ENCODE measurements at places on chromosomes 2 and 18.

GRCh38 chr2:131076707-131077106 lies 16.6 kb downstream of the FAM168B start:
- no peak for DNase-seq

DNA sequence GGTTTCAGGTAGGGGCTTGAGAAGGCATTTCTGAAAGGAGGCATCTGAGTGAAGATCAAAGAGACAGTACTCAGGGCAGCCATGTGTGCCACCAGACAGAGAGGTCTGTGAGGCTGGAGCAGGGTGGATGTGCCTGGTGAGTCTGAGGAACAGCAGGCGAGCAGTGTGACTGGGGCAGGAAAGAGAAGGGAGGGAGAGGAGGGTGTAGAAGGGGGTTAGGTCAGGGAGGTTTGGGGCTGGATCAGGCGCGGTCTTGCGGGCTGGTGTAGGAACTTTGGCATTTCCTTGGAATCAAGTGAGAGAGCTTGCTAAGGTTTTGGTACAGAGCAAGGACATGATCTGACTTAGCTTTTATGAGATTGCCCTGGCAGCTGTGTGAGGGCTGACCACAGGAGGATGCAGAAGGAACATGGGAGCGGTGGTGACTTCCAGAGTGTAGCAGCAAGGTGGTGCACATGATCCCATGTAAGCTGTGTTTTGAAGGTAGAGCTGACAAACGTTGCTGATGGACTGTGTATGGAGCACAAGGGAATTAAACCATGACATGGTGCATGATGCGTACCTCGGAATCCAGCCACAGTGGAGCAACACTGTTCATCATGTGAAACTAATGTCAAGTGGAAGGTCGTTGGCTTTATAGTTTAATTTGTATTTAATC lies 13.9 kb downstream of the RAB31 start:
- no peak for DNase-seq

DNA sequence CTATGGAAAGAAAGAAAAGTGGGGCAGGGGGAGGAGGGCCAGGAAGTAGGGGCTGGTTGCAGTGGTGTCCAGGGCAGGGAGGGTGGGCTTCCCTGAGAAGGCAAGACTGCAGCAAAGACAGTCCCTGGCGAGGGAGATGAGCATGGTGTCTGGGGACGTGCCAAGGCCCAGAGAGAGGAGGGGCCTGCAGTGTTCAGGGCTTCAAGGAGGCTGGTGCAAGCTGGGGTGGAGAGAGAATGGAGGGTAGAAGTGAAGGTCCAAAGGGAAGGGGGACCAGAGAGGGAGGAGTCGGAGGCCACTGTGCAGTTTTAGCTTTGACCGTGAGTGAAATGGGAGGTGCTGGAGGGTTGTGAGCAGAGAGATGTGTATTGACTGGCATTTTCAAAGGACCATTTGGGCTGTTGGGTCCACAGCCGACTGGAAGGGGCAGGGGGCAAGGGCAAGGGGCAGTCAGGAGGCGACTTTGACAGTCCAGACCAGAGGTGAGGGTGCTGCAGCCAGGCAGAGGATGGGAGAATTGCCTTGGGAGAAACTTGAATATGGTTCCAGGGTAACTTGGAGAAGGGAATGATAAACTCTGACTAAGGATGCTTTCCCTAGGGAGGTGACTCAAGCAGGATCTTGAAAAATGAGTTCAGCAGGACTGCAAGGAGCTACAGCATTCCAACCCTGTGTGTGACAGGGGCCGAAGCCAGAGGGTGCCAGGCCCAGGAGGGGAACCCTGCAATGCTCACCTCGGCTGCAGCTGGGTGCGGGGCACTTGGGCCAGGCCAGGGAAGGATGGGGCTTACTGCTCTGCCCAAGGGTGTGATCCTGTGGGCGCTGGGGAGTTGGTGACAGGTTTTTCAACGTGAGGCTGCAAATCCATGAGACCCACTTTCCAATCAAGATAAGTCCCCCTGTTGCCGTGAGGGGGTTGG lies 177.1 kb upstream of the HAAO start:
- DNase-seq, result no peak

- DNase-seq, result peak; percentile 17
Measured at GRCh38 chr2:109062859-109063700, 65.9 kb upstream of the SH3RF3 start.

GRCh38 chr2:117956036-117956796 lies 57.7 kb downstream of the CCDC93 start:
- no peak for DNase-seq

DNA sequence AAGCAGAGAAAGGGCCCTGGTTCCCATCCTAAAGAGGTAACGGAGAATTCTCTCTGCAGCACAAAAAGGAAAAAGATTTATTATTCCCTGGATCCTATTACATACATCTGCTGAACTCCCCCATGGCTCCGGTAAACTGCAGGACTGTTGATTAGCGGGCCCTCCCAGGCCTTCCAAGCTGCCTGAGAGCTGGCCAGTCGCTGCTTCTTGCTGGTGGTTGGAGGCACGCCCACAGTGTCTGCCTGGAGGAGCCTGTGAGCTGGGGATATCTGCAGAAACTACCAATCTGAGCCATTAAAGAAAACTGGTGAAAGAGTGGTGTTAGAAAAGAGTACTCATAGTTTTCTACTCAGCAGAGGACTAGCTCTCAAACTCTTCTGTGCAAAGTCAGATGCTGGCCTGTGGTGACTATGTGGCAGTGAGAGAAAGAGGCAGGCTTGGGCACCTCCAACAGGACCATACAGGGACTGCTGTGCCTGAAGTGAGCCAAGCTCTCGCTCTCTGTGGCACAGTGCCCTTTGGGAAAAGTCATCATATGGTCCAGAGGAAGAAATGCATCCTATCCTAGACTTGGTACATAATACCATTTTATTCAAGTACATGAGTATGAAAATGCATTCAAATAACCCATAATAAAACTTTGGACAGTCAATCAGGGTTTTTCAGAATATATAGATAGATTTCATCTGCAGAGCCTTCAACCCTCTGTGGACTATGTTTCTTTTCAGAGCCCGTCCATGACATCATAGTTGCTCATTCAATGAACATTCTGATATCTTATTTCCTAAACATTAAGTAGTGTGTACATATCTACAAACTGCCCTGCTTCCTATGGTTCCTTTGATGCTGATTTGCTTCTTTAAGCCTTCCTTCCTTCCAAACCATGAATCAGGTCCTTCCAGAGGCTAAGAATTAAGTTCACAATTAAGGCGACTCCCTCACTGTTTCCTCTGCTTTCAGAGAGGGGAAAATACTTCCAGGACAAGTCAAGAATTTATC lies 242.0 kb upstream of the LYPD1 start:
- DNase-seq, result no peak

DNA sequence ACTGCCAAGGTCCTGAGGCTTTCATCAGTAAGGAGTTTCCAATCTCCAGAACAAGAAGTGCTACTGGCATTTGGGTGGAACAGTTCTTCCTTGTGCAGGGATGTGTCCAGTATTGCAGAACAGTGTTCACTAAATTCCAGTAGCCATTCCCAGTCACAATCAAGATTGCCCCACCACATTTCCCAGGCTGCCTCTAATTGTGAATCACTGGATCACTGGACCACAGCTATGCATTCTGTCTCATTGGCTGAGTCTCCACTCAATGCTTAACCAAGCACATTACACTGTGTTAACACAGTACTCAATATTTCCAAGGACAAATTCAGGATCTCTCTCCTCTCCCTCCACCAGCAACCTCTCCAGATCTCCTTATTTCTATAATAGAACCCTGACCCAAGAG lies 160.2 kb upstream of the CCDC150 start:
- no peak for DNase-seq

DNA sequence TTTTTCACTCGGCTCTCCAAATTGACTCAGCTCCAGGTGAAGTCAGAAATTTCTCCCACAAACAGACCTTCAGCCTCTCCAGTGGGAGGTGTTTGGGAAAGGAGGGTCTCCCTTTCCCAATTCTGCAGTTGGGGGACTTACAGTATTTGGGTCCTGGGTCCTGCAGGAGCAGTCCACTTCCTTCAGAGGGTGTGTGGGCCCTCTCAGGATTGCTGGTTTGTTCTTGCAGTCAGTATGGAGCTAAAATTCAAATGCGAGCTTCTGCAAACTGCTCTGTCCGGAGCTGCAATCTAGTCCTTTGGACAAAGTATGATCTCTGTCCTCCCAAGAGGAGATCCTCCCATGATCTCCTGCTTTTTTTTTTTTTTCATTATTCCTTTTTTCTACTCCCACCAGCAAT lies 87.9 kb upstream of the MSTN start:
- DNase-seq, result no peak

DNA sequence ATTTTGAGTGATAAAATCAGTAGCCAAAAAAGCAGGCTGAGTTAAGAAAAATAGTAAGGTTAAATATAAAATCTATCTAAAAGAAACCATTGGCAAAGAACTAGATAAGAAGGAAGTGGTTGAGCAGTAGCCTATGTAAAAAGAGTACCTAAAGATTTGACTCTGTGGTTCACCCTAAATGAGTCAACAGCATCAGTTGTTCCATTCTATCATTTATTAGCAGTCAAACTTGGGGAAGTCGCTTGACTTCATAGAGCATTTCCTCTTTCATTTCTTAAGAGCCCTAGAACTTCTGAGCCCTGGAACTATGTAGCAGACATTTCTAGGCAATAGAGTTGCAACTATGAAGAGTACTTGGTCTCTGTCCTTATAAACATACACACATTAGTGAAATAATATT lies 381.7 kb downstream of the NUP35 start:
- DNase-seq, result no peak

DNA sequence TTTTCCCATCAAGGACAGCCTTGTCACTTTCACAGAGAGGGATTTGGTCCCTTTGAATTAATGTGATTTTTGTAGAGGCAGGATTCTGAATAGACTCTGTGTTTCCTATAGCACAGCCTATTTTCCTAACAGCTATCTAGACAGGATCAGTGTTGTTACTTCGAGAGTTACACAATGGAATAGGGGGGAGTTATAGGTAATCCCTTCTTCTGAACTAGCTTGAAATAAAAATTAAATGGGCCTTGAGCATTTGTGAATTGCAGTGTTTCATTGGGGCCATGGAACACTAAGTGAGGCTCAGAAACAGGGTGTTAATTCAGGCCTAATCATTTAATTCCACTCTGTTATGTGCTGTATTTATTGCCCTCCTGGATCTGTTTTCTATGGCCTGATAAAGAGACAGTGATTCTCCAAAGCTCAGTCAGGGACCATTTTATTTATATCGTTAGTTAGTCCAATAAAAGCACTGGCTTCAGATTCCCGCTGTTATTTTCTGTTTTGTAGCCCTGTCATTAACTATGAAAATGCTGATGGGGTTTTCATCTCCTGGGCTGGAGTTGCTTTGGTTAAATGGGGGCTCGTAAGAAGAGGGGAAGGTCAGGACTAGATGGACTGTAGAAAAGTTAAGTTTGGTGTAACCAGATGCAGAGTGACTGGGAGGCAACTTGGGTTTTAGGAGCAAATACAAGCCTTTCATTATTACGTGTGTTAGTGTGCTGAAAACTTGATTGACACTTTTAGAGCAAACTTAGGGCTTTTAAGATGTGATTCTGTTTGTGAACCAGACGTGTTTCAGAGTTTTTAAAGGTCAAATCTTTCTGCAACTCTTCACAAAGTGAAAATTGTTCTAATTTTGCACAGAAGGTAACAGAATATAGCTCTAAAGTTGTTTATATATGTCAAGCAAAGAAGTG lies 461.0 kb upstream of the HNRNPA3 start:
- DNase-seq, result no peak

DNA sequence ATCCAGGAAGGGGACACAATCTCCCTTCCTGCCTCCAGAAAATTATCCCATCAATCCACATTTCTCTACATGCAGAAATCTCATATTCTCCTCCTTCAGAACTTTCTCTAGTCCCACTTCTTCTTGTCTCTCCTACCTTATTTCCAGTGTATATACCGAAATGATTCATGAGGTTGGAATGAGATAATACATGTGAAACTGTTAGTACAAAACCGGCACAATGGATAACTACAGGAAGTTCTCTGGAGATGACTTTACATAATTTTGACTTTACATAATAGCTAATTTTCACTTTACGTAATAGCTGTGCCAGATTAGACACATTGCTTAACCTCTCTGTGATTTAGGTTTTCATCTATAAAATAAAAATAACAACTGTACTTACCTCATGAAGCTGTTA lies 801.3 kb downstream of the ERBB4 start:
- no peak for DNase-seq

DNA sequence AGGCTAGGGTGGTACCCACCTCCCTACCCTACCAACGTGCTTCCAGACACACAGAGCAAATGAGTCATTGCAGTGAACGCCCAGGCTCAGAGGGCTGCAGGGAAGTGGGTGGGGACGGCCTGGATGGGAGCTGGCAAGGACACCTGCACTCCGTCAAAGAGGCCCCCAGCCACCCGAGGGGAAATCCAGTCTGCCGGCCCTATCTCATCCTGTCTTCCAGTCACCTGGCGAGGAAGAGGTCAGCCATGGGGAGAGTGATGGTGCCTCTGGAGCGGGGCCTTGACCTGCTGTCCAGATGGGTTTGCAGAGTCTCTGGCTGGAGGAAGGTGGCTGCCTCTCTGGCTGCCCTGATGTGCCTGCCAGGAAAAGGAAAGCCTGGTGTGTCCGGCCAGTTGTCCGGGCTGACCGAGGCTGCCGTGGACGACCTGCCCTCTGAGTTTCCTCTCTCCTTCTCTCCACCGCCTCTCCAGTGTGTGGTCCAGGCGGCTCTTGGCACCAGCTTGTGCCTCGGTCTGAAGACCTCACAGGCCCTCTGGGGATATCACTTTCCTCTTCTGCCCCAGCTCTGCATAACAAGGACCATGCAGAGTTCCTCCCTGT lies 209.7 kb upstream of the COPS8 start:
- peak; percentile 48 for DNase-seq

- no peak for DNase-seq
Measured at GRCh38 chr2:96756788-96757476, 3.8 kb upstream of the CNNM4 start.

DNA sequence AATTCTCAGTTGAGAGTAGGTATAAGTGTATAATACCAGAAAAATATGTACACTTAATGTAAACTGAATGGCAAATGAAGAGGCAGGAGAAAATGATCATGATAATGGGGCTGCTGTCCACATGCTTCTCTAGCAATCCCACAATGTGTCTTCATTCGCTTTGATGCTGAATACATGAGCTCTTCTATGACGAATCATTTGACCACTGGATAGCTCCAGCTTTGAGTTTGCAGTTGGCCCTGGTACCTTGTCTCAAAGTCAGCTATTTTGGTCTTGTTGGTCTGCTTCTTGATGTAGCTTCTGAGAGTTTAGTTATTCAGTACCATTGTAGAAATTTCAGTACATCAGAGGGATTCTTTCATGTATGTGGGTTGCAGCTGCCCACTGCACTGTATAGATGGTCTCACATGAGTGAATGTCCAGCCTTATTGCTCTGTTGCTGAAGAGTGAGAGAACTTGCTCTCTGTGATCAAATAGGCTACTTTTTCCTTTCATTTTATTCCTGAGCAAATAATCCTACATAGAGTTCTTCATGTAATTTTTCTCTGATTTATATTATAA lies 105.1 kb downstream of the TTC27 start:
- no peak for DNase-seq

DNA sequence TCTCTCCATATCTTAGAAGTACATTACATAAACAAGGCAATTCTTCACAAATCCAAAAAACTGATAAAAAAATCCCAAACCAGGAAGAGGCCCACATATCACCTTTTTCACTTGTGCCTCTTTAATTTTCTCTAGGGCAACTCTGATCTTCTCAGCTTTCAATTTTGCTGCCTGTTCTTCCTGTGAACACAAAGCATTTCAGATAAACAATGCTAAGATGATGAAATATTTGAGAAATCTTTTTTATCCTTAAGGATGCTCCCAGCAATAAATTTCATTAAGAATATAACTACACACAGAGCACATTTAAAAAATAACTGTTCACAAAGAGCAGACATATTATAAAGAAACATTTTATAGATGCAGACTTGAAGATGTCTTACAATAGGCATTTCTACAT lies 73.4 kb downstream of the RAPH1 start:
- DNase-seq, result no peak
